ENCODE measurements at places on chromosomes 12 and 14.

DNA sequence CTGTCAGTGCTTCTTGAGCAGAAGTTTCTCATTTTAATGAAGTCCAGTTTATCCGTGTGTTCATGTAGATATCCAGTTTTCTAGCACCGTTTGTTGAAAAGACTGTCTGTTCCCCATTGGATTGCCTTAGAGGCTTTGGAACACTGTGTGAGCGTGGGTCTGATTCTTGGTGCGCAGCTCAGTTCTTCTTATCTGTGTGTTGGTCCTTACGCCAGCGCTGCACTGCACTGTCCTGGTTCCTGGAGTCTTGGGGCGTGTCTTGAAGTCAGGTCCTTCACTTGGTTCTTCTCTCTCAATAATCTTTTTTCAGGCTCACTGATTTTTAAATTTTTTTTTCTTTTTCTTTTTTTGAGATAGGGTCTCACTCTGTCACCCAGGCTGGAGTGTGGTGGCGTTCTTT, 25.5 kb downstream of the EP400 start:
- no peak for DNase-seq

DNA sequence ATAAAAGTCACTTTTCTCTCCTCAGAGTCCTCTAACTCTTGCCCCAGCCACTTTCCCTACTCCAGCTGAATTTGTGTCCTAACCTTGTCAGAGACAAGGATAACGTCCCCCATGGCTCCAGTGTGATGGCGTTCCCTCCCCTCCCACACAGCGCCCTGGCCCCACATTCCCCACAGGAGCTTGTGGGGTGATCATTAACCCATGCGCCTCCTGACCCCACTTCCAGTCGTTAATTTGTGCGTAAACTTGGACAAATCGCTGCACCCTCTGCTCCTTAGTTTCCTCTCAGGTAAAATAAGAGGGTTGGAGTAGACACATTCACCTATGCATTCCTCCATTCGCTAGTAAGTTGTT, 22.9 kb upstream of the BCDIN3D start:
- DNase-seq, result no peak

- no peak for DNase-seq
Measured at GRCh38 chr14:22554498-22555383, 34.3 kb downstream of the DAD1 start.

GRCh38 chr12:20125276-20125798, 243.0 kb upstream of the PDE3A start:
- DNase-seq, result no peak

GRCh38 chr14:24329736-24330135, 5.1 kb downstream of the ADCY4 start:
- no peak for DNase-seq

DNA sequence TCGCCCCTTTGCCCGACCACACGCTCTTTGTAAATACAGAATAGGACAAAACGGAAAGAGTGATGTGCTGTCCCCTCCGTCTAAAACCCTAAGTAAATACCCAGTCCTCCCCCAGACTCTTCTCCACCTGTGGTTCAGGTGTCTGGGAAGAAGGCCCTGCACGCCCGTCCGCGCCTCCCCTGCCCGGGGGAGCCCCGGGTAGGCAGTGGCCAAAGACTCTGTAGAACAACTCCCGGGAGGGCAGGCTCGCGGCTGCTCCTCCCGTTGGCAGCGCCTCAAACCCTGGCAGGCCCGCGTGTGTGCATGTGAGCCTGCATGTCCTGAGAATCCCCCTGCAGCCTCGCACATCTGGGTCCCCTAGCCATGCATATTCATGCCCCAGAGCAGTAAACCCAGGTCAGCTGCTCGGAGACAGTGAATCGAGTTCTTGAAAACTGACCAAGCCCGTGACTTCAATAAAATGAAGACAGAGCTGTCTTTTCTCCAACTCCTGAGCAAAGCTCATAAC, 165.8 kb downstream of the MON2 start:
- DNase-seq, result no peak

DNA sequence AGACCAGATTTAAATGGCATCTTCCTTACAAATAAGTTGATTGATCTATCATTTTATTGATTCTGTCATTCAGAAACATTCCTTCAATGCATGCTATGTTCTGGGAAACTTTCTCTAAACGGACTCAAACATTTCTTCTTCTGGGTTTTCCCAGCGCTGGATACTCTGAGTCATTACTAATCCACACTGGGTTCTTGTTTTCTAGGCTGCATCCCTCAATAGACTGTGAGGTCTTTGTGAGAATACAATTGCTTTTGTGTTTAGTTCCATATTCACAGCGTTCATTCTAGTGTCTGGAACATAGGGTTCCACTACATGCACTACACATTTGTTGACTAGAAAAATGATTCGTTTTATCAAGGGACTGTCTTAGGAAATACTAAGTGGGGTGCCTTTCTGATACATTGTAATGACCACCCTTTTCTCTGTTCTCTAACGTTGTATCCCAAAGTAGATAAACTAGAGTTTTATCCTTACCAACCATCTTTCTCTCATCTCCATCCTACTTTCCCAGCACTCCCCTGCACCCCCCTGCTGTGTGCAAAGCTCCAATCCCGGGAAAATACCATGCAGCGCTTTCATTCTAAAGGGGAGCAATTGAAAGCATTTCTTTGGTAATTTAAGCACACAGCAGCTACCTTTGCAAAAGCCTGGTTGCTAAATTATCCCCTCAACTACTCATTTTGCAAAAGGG, 878.7 kb downstream of the DIO2 start:
- no peak for DNase-seq
